ENCODE measurements at places on chromosomes 1 and 21.

DNA sequence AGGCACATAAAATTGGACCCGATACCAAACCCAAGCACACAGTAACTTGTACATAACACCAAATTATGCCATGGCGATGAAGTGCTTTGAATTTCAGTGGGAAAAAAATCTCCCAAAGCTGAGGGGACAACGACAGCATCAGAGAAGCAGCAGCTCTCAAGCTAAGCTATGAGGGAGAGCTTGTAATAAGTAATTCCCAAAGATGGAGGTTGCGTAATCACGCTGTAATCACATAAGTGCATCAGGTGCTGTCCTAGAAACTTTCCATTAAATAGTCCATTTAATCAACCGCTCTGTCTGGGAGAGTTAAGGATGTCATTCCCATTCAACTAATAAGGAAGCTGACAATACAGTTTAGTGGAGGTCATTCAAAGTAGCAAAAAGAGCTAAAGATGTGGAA is 37.6 kb upstream of the KRTAP19-8 start:
- no peak for DNase-seq

DNA sequence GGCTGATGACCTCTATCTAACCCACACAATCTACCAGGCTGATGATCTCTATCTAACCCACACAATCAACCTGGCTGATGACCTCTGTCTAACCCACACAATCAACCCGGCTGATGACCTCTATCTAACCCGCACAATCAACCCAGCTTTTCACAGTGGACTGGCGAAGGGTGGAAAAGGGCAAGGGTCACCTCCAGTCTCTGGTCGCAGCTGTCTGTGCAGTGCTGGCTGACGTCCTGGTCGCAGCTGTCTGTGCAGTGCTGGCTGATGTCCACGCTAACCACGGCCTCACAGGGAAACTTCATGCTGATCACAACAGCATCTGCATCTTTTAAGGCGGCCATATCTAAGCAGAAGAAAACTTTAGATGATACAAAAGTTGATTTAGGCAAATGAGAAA is 12.2 kb upstream of the CCDC27 start:
- no peak for DNase-seq

DNA sequence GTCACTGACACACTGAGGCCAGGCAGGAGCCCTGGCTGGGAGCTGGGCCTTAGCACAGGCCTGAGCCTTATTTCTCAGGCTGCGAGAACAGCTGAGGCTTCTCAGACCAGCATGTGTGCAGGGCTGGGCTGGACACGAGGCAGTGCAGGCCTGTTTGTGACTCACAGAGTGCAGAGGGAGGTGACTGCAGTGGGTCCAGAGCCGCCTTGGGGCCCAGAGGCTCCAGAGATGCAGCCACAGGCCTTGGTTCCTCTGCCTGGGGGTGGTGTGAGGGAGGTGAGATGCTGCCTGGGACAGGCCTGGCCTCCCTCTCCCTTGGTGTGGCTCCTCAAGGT is 61.2 kb upstream of the ETV3 start:
- no peak for DNase-seq

DNA sequence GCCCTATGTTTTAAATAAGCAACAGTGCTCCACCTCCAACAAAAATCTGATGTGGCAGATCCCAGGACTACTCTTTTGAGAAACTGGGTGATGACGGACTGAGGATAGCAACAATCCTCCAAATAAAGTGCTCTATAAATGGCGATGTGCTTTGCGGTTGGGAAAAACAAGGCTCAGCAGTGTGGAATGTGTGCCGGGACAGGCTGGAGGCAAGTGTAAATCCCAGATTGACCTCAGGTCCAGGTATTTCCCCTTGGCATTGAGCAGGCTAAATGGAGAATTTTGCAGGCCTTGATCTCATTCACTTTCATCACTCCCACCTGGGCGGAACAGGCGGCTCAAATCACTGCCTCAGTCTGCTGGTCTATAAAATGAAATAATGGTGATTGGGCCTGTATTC is 35.1 kb downstream of the LRRC42 start:
- DNase-seq = no peak

DNA sequence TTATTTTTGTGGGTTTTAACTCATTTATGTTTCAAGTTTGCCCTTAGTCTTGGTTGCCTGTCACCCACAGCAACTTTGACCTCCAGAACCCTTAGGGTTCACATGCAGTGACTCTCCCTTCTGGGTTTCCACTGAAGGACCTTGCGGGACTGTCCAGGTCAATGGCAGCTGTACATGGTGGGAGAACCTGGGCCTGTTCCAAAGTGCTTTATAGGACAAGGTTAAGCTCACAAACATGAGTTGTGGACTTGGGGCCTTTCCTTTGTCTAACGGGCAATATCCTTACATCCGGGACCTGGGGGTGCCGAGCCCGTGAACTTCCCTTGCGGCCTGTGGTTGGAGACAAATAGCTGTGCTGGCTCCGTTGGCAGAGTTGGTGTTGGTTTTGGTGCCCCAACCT is 77.8 kb downstream of the CD58 start:
- no peak for DNase-seq

DNA sequence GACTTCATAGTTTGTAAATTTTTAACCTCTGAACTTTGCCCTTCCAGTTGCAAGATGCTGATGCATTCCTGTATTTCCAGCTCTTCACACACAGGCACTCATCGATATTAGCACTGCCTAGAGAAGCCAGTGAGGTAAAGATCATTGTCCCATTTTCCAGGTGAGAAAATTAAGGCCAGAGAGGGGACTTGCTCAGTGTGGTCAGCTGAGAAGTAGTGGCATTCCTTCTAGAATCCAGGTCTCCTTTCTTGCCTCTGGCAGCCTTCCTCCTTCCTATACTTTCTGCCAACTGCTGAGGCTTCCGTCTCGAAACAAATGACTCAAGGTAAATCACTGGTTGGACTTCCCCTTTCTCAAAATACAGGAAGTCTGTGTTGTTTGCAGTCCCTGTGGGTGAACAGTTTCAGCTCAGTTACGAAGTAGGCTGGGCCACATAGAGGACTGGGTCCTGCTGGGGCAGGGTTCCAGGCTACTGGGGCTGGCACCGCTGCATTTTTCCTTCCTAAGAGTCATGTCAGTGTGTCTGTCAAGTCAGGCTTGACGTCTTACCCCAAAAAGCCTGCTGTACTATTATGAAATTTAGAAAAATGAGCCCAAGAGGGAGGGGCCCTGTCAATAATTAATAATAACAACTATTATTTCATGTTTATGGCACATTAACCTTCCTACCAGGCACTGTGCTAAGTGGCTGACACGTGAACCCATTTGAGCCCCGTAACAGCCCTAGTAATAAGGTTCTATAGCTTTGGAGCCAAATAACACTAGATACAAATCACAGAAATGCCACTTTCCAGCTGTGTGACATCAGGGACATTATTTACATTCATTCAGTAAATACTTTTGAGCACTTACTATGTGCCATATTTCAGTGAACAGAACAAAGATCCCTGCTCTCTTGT is 16.6 kb upstream of the RNF19B start:
- peak; percentile 21 for DNase-seq

DNA sequence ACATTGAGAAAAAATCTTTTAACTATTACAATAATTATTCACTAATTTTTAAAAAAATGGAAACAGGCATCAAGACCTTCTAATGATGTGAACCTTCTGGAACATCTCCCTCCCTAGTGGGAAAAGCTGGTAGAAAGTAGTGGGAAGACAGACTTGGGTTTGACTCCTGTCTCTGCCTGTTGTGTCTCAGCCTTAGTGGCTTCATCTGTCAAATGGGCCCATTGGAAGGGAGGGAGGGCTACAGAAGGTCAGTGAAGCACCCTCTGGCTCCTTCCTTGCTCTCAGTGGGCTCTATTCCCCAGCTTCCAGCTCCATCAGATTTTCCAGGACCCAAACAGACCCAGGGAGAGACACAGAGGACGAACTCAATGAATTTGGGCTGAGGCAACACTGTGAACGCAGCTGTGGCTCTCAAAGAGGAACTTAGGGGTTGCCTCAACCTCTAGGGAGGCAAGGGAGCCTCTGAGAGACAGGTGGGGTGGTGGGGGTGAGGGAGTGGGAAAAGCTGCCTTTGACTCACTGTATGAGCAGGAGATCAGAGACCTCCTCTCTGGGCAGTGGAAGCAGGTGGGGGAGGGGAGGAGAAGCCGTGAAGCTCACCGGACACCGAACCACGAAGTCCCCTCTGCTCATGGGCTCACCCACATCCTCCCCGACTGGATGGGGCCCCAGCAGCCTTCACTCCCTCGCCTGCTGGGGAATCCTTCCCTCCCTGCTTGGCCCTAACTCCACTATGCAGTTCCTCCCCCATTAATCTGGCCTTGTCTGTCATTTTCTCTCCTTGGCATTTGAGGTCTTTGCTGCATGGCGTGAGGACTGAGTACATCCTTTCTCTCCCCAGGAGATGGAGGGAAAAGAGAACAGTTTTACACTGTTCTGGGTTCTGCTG is 4.5 kb downstream of the CNR2 start:
- no peak for DNase-seq

GRCh38 chr1:181080556-181080955 is 7.9 kb upstream of the IER5 start:
- DNase-seq = no peak

GRCh38 chr1:51444096-51444495 is 75.0 kb downstream of the EPS15 start:
- no peak for DNase-seq

Measured in stimulated activated CD8-positive, alpha-beta memory T cell treated with anti-CD3 and anti-CD28 coated beads, Interleukin-7, amount 100 ng/mL, for 24 hours (primary cell).